ENCODE measurements at places on chromosomes 4 and X.

DNA sequence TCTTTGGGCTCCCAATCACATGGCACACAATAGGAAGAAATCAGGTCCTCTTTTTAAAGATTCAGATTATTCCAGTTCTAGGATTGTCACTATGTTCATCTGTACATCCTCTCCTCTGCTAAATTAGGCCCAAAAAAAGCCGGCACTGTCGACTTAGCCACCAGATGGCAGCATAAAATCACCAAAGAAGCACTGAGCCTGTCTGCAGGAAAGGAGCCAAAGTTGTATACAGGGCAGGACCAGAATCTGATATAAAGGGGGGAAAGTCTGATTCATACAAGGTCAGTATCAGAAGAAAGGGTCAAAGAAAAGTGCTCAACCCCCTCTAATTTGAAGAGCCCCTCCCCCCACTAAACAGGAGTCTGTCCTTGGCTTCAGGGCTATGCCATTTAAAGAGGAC is 292.5 kb downstream of the CHIC1 start:
- peak; percentile 36 for DNase-seq

GRCh38 chrX:140190441-140191108 is 225.3 kb upstream of the CXorf66 start:
- no peak for DNase-seq

- DNase-seq, result no peak
Measured at GRCh38 chrX:24204331-24204730, 54.8 kb downstream of the ZFX start.

GRCh38 chr4:67743194-67743593 is 11.0 kb downstream of the GNRHR start:
- DNase-seq, result no peak

DNA sequence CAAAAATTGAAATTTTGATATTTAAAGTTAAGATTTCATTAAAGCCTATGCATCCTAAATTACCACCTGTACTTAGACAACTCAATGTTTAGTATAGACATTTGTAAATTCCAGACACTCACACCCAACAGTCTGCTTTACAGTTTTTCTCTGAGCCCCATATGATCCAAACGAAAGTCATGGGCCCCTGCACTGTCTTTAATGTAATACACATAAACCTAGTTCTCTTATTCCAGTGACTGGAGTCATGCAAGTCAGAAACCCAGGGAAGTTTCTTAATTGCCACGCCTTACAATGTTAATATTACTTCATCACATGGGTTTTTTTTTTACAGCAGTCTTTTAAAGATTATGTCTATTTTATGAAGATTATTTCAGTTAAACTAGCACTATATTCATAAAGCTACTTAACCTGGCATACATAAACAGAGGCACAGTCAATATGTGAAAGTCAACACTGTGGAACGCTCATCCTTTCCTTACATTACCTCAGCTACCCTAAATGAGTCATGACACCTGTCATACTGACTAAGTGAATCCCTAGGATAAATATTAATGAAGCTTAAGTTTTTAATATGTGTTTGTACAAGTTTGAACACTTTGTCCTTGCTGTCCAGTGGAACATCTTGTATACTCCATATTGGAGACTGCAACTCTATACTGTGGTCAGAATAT is 67.7 kb upstream of the H2AZ1 start:
- DNase-seq, result no peak

GRCh38 chrX:66731398-66731797 is 92.5 kb upstream of the EDA2R start:
- DNase-seq, result no peak

DNA sequence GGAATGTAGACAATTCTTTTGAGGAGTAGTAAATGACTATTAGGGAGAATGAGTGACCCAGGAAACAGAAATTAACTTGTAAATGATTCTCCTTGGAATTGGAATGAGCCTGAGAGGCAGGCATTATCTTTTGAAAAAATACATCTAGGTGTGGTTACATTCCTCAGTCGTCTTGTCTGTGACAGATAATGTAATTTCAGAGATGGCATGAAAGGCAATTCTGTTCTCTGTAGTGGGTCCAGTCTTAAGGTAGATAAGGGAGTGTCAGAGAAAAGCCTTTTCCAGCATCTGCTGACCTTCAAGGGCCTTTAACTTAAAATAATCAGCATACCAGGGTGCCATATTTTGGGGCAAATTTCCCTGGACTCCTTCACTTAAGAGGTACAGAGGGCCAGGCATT is 35.1 kb downstream of the HERC6 start:
- DNase-seq, result no peak

GRCh38 chrX:39961441-39961840 is 136.3 kb downstream of the BCOR start:
- no peak for DNase-seq

- no peak for DNase-seq
Measured at GRCh38 chrX:46831765-46832327, 5.0 kb upstream of the RP2 start.

- DNase-seq, result no peak
Measured at GRCh38 chr4:53620956-53621355, 29.7 kb upstream of the LNX1 start.

GRCh38 chr4:93018806-93019205 is 715.0 kb downstream of the GRID2 start:
- DNase-seq, result no peak

DNA sequence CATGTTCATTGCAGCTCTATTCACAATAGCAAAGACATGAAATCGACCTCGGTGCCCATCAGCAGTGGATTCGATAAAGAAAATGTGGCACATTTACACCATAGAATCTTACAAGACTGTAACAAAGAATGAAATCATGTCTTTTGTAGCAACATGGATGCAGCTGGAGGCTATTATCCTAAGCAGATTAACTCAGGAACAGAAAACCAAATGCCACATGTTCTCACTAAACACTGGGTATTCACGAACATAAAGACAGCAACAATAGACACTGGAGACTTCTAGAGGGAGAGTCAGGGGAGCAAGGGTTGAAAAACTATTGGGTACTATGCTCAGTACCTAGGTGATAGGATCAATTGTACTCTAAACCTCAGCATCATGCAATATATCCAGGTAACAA is 180.5 kb downstream of the PPP1R2C start:
- no peak for DNase-seq
